ENCODE measurements at places on chromosomes 7 and 10.

GRCh38 chr10:102113261-102113955, 6.8 kb downstream of the LDB1 start:
- DNase-seq: no peak

GRCh38 chr7:34087892-34088891, 182.9 kb downstream of the BMPER start:
- no peak for DNase-seq

GRCh38 chr7:86339051-86339450, 304.7 kb upstream of the GRM3 start:
- DNase-seq: no peak

DNA sequence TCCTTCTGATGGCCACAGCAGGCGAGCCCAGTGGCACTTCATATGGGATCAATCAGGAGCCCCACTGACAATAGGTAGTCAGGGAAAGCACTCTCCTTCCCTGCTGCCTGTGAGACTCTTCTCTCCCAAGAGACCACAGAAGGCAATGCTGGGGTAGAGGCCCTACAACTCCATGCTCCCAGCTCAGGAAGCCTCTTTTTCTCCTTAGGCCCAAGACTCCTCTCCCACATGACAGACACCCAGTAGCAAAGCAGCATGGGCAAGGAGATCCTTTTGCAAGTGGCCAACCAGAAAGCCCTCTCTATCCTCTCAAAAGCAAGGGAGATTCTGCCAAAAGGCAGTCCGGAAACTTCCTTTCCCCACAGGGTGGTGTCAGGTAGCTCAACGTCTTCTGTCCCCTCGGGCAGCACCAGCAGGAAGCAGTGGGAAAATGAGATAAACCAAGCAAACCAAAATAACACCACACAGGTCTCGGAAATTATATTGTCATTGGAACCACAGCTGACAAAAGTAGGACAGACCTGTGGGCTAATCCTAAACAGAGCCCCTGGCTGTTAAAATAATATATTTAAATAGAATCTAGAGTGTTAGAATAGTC, 172.7 kb upstream of the GDF10 start:
- DNase-seq: no peak

DNA sequence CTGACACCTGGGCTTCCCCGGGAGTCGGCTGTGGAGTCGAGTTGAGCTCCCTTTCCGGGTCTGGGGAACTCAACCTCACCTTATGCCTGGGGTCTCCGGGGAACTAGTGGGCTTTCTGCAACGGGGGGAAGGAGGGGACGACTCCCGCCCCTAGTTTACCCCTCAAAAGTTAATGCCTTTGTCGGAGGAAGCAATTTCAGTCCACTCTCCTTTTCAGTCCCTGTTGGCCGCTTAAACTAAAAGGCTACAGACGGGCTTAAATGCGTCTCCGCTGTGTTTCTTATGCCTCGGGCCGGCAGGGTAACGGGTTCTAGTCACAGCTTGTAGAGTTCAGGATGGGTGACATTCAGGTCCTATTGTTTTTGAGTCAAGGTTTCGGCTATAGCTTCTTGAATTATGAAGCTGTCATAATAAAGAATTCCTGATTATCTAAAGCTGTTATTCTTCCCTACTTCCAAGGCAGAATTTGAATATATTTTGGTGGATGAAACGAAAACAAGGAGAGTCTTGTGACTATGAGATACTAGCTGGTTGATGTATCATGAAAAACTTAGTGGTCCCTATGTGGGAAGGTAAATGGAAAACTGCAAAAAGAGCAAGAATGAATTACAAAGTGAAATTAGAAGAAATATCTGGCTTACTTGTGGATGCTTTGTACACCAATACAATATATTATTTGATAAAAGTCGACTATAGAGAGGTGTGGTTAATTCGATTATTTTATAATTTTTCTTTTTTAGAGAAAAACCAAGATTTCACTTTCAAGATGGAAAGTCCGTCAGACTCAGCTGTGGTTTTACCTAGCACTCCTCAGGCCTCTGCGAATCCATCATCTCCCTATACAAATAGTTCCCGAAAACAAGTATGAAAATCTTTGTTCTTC, 495 bp downstream of the SFR1 start:
- DNase-seq: no peak

- DNase-seq: no peak
Measured at GRCh38 chr7:24724451-24725190, 32.6 kb downstream of the GSDME start.

- DNase-seq: no peak
Measured at GRCh38 chr10:80529604-80530003, 8.1 kb upstream of the SH2D4B start.

GRCh38 chr7:127393368-127394058, 1.0 kb upstream of the ZNF800 start:
- DNase-seq: peak; percentile 62

- no peak for DNase-seq
Measured at GRCh38 chr10:28717656-28718201, 40.4 kb downstream of the BAMBI start.

DNA sequence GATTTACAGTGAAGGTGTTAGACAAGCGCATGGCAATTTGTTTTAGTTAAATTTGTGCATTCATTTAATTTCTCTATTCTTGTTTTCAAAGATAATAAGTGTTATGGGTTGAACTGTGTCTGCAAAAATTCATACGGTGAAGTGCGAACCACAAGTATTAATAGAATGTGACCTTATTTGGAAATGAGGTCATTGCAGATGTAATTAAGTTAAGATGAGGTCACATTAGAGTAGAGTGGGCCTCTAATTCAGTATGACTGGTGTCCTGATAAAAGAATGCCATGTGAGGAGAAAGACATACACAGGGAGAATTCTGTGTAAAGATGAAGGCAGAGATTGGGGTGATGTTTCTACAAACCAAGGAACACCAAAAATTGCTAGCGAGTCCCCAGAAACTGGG, 158.8 kb upstream of the SEMA3E start:
- DNase-seq: no peak

DNA sequence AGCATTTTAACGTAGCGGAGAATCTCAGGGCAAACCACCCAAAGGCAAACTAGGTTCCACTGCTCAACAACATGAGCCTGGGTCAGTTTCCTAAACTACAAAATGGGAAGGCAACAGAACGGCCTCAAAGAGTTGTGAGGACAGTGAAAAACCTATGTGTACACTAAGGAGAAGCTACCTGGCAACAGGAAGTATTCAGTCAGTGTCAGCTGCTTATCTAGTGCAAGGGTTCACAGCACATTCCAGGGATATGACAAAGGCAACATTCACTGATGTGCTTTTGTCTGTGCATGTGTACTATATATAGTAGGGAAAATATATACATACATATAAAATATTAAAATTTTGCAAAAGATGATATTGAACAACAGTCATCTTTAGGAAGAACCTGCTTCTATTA, 17.2 kb downstream of the NUDCD3 start:
- DNase-seq: no peak

GRCh38 chr10:53356616-53357349, 584.2 kb upstream of the MBL2 start:
- DNase-seq: no peak

DNA sequence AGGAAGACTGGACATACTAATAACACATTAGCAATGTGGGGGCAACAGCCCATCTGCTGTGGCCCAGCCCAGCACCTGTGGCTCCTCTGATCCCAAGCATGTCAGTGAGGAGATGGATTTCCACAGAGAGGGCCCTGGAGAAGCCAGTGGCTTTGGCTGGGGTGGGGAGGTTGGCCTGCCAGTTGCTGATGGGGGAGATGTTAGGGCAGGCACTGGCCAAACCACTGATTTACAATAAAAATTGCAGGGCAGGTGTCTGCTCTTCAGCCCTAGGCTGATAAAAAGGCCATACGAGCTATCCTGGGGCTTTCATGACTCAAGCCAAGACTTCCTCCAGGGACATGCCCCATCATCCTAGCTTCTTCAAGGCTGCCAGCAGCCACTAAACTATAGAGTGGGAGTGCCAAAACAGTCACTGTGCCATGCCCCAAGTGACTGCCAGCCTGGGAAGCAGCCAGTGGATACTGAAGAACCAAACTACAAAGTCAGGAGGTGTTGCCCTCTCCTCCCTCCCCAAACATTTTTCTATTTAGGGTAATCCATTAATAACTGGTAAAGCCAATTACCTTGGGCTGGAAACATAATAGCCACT, 37.8 kb downstream of the DPCD start:
- DNase-seq: no peak

DNA sequence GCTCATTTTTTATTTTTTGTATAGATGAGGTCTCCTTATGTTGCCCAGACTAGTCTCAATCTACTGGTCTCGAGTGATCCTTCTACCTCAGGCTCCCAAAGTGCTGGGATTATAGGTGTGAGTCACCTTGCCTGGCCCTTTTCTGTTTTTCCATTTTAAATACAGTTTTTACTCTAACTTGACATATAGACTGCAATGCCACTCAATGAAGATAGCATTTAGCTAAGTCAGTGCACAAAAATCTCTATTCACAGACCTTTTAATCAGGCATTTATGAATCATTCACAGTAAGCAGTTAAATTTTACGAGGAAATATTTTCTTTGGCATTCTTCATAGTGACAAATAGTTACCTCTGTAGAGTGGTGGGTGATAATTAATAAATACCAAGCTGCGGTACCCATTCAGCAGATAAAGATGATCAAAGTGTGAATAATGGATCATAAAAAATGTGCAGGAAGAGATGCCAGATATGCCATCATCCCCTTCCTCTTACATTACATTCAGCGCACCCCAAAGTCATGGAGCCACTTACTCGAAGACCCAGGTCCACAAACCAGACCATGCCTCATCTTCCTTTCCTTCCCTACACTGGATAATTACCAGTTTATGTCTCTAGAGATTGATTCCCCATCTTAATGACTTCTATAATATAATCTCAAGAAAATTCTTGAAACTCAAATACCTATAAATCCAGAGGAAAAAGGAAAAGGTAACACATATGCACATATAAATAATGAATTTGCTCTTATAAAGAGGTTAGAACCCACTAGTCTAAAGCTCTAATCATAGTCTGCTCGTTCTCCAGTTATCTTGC, 56.0 kb downstream of the UBE2H start:
- no peak for DNase-seq

DNA sequence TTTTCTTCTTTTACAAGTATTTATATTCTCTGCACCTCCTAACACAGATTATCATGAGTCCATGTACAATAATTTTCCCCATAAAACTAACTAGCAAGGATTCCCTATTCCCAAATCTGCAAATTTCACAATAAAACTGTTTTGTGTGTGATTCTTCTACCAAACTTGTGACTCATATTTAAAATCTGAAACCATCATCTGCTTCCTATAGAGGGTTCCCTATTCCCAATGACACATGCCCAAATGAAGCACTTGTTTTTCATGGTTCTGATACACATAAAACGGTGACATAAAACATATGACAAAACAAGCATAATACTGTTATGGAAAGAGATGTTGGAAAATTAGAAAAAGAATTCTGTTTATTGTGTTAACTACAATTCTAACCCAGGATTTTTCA, 657.6 kb downstream of the PARD3 start:
- no peak for DNase-seq

GRCh38 chr7:91324663-91325062, 60.4 kb downstream of the FZD1 start:
- DNase-seq: no peak

GRCh38 chr7:5666361-5666760, 115.1 kb downstream of the RNF216 start:
- DNase-seq: no peak

- no peak for DNase-seq
Measured at GRCh38 chr7:88072715-88073055, 138.6 kb downstream of the ADAM22 start.

DNA sequence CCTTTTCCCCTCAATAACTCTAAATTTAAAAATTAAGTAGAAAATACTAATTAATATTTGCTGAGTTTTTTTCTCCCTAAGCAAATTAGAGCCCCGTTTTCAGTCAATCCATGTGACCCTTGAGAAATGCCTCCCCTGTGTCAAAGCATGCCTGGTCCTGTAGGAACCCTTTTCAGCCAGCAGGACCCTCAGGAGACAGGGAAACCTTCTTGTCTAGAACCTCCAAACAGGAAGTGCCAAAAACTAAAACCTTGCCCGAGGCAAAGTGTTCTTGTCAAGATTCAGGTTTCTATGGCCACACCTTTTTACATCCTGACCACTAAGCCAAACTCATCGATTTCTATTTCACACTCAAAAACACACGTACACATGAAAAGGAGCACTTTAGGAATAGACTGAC, 60.1 kb upstream of the NFE2L3 start:
- DNase-seq: no peak

DNA sequence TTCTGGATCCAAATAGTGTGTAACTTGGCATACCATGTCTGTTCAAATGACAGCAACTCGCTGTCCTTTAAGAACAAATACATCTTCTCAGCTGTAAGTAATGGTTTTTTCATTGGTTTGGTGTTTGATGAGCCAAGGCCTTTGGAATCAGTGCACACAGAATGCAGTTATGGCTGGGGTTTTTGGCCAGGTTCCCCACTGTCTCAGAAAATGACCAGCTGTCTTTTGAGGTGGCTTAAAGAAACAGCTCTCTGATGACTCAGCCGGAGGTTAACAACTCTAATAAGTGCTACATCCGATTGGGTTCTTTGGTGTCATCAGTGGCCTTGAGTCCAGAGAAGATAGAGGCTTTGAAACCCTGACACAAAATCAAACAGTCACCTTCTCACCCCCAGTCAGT, 688.4 kb downstream of the REEP3 start:
- no peak for DNase-seq

DNA sequence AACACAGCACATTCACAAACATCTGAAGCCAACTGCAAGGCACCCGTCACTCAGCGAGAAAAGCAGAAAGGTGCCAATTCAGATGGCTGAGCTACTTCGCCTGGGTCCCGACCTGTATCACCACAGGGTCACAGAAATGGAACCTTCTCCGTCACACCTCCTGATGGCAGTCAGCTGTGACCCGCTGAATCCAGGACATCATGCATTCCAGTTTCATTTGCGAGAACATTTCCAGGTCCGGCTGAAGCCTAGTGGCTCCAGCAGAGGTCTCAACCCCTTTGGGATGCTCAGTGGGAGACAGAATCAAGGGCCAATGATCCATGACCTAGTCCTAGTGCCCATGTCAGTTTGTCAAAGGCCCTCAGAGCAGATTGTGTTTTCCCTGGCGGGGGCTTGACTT, 193.6 kb upstream of the KLF14 start:
- no peak for DNase-seq

DNA sequence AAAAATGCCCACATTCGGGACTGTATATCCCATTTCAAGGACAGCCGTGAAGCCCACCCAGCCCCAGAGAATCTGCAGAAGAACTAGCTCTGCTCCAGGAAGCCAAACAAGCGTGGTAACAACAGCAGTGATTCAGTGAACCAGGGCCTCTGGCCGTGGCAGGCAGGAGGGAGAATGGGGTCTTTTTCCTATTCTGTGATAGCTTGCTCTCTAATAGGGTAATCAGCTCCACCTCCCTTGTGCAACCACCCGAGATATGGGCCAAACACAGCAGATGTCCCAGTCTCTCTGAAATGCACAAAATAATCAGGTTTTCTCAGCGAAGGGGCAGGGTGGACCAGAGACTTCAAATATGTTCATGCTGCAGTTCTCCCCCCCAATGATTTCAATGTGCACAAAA, 35.8 kb downstream of the CHST15 start:
- no peak for DNase-seq

DNA sequence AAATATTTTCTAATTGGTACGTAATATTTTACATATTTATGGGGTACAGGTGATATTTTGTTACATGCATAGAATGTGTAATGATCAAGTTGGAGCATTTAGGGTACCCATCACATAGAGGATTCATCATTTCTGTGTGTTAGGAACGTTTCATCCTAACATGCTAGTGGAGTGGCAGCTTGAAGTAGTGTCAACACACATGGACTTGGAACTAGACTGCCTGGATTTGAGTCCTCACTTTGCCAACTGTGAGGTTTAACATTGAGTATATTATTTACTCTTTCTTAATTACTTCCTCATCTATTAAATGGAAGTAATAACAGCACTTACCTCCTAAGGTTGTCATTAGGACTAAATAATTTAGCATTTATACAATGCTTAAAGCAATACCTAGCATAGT, 241.9 kb downstream of the PLXDC2 start:
- DNase-seq: no peak

Measured in NCI-H2227 treated with DMSO at 0.1 percent for 48 hours (cell line).